ENCODE measurements at places on chromosomes 7 and 10.

- no peak for DNase-seq
Measured at GRCh38 chr10:127044186-127044585, 139.0 kb downstream of the DOCK1 start.

DNA sequence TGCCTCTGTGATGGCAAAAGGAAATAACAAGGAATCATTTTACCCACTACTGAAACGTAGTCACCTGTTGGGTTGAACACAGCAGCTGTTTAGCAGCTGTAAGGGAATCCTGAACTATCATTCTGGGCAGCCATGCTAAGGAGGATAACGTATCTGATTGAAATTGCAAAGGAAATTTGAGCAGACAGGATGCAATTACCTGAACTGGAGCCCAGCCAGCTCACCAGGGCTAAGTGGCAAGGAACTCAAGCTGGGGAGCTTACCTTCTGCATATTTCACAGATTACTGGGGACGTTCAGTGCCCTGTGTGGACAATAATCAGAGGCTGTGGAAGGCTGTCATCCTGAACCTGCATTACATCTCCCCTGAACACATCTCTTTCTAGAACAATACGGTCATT is 650.5 kb downstream of the SORCS3 start:
- DNase-seq: no peak

DNA sequence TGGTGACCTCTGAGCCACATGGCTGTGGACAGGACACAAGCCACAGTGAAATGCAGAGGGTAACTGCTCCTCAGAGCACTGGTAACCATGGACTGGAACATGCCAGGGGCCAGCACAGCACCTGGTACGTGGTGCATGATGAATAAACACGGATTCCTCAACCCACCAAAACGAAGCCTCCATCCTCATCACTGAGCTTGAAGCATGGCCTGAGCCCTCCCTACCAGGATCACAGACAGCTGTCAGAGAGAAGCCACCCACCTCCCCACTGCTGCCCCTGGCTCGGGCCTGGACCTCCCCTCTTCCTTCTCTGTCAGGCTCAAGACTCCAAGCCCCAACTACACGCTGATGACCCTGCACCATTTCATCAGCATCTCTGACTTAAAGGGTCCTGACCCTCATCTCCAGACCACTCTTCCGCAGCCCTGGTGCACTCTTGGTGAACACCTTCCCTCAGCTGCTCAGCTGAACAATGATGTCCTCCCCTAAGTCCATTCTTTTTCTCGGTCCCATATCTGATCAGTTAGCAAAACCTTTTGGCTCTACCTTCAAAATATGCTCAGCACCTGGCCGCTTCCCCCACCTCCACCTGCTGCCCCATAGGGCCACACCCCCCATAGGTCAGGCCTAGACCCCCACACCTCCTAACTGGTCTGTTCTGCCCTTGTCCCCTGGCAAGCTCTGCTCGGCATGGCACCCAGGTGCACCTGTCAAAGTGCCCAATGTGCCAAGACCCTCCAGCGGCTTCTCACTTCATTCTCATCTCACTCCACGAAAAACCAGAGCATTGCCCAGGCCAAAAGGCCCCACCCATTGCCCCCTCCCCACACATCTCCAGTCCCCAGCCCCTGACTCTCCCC is 141.1 kb downstream of the MAPK8 start:
- no peak for DNase-seq

GRCh38 chr7:630539-630938 is 96.0 kb upstream of the DNAAF5 start:
- no peak for DNase-seq

DNA sequence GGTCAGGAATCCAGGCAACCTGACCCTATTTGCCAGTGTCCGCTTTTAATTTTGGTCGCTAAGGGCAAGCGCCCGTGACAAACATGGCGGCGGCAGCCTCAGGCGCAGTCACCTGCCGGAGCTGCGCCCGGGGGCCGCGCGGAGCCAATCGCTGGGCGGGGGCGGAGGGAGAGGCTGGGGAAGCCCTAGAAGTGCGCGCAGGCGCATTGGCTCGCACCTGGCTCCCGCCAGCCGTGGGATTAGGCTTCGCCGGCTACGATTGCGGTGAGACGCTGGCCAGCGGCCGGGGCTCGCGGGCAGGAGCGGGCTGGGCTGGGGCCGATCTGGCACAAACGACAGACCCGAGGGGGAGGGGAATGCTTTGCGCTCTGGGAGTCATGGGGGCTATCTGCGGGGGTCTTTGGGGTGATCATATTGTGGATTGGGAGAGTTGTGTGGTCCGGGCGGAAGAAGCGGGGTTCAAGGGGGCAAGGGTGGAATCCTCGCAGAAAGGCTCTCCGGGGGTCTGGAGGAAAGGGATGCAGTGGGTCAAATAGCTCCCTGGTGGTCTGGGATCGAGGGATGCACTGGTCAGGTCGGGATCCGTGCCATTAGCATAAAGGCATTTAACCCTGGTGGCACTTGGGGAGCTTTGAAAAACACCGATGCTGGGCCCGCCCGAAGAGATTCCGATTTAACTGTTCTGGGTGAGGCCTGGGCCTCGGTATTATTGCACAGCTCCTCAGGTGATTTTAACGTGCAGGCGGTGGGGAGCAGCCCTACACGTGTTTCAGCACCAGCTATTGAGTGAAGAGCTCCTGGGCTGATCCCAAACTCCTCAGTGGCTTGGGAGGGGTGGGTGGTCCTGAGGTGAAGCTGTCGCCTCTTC is 10.1 kb upstream of the C10orf95 start:
- DNase-seq: peak; percentile 95

- DNase-seq: no peak
Measured at GRCh38 chr7:11742496-11742895, 89.5 kb downstream of the THSD7A start.

Measured in H9 (cell line).